ENCODE measurements at places on chromosomes 6 and 20.

- no peak for DNase-seq
Observed at GRCh38 chr20:7916648-7917047, 23.6 kb downstream of the HAO1 start.

- no peak for DNase-seq
Observed at GRCh38 chr6:112296122-112296521, 41.8 kb upstream of the LAMA4 start.

DNA sequence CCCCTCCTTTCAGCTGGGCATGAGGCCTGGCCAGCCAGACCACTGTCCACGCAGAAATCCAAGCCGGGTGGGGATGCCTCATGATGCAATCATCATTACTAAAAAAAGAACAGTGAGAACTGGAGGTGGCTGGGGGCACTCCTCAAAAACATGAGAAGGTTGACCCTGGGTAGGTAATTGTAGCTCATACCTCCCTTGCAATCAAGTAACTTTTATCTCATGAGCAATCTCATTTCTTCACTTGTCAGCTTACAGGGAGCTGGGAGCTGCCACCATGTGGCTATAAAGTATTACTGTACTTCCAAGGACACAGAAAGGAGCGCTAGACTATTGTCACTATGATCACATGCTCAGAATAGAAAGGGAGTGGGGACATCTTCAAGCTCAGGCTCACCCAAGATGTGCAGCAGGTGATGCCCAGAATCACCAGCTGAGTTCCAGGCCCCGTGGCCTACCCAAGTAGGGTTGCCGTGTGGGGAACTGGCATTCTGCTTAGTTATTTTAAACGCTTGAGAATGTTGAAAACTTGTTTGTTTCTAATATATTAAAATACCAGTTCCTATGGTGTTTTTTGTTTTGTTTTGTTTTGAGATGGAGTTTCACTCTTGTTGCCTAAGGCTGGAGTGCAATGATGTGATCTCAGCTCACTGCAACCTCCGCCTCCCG is 3.0 kb upstream of the CDH26 start:
- DNase-seq, result no peak

GRCh38 chr6:149438855-149439254 is 38.8 kb downstream of the SUMO4 start:
- DNase-seq, result no peak

DNA sequence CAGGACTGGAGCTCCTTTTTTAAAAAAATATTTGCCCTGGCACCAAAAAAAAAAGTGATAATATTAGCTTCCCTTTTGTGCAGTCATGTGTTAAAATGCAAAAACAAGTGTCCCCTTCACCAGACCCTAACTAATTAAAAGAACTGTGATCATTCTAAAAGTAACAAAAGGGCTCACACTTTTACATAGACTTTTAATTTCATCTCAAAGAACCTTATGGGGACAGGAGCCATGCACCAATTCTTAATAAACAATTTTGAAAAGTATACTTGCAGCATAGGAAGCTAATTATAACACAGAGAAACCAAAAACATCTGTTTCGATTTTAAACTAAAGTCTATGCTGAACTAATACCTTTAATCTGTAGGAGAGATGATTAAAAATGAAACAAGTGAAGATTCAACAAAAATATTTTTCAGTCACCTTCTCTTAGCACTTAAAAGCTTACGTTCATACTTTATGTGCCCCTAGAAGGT is 17.3 kb downstream of the STX7 start:
- no peak for DNase-seq

- DNase-seq, result no peak
Observed at GRCh38 chr20:49432550-49432949, 49.9 kb downstream of the KCNB1 start.

DNA sequence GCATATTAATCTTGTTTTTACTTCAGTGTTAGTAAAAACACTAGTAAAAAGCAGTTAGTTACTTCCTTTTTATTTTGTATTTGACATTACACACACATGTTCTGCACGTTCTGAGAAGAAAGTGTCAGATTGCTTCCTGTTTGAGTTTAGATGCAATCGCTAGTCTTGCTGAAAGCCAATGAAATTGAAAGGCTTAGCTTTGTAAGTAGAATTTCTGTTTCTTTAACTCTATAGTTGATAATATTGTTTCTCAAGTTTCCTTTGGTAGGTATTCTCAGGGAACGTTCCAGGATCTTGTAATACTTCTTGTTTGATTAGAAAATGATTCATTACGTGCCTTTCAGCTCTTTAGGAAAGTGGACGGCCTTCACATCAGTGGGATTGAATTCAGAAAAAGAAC is 55.0 kb downstream of the CDKAL1 start:
- no peak for DNase-seq

GRCh38 chr20:31669876-31670275 is 32.2 kb downstream of the COX4I2 start:
- DNase-seq, result no peak

- DNase-seq, result no peak
Observed at GRCh38 chr20:62961310-62961783, 8.8 kb downstream of the SLC17A9 start.

- no peak for DNase-seq
Observed at GRCh38 chr6:24968783-24969182, 33.0 kb upstream of the RIPOR2 start.

GRCh38 chr6:112180095-112180820 is 74.1 kb downstream of the LAMA4 start:
- DNase-seq, result no peak

DNA sequence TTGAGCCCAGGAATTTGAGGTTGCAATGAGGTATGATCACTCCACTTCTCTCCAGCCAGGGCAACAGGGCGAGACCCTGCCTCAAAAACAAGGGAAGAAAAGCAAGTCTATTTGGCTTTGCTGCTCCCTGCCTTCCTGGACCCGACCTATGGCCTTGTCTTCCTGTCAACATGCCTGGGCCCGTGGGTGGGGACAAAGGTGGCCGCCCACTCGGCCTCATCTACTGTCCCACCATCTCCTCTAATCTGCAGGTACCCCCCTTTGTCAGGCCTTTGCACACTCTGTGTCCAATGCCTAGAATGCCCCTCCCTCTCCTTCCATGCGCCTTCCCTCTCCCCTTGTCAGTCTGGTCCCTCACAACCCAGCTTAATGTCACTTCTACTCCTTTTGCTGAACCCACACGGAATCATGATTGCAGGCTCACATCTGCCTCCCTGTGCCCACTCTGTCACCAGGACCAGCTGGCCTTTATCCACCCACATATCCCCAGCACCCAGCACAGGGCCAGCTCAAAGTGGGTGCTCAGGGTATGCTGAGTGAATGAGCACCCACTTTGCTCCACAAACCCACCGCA is 40.3 kb downstream of the MDFI start:
- no peak for DNase-seq

DNA sequence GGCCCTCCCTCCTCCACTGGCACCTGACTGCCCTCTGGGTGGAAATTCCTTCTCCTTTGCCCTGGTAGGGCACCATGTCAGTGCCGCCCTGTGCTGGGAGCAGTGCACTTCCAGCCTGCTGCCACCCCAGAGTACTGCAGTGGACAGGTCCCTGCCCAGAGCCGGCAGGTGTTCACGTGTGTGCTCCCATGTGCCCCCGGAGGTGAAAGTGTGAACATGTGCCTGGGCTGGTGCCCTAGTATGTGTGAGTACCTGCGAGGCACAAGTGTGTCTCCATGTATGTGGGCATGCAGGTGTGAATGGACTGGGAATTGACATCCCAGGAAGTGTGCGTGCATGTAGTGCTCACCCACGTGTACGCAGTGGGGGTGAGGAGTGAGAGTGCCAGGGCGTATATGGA is 29.4 kb downstream of the SDCBP2 start:
- DNase-seq, result no peak

- DNase-seq, result no peak
Observed at GRCh38 chr6:45997875-45998506, 17.7 kb downstream of the CLIC5 start.

GRCh38 chr6:14781772-14782525 is 463.9 kb upstream of the JARID2 start:
- no peak for DNase-seq

DNA sequence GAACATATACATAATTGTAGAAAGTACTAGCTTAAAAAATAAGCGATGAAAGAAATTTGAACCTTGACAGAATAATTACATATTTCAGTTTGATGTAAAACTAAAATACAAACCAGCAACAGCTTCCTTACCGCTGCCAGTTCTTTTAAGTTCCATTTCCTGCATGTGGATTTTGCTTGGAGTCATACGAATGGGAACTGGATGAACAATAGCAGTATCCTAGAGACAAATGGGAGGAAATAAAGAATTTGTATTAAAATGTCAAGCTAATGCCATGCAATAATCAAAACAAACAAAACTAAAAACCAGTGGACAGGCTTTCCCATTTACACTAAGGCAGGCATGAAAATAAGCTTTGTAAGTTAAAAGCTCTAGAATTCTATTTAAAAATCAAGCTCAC is 67.1 kb downstream of the REPS1 start:
- DNase-seq, result no peak

- DNase-seq, result no peak
Observed at GRCh38 chr6:83883240-83883639, 23.8 kb downstream of the CYB5R4 start.

DNA sequence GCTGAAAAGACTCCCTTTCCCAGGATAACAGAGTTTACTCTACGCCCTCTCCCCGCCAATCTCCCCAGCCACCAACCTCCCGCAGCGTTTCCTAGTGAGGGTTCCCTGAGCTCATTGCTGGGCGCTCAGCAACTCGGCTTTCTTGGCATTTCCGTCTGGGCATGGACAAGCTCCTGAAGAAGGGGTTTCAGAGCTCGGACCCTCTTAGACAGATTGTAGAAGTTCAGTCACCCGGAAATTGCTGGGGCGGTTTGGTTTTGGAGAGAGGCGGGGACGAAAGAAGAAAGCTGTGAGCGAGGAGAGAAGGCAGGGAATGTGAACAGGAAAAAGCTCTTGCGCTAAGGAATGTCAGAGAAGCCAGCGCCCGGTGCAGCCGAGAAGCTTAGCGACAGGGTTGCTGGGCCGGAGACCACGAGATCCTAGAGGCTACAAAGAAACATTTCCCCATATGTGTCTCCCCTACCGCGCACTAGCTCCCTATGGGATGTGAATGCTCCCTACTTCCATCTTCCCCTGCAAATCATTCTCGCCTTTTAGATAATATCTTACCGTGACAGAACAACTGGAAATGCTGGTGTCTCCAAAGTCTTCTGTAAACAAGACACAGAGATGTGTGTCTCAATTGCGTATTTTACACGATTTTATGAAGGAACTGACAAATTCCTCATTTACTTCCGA is 15.8 kb downstream of the POM121L2 start:
- DNase-seq, result no peak

- no peak for DNase-seq
Observed at GRCh38 chr6:967701-968100, 274.8 kb upstream of the EXOC2 start.

- DNase-seq, result no peak
Observed at GRCh38 chr20:40438161-40438830, 250.7 kb downstream of the MAFB start.

GRCh38 chr6:146381486-146381885 is 162.1 kb upstream of the RAB32 start:
- no peak for DNase-seq

GRCh38 chr6:75602246-75603105 is 796 bp downstream of the SENP6 start:
- DNase-seq, result peak; percentile 3

DNA sequence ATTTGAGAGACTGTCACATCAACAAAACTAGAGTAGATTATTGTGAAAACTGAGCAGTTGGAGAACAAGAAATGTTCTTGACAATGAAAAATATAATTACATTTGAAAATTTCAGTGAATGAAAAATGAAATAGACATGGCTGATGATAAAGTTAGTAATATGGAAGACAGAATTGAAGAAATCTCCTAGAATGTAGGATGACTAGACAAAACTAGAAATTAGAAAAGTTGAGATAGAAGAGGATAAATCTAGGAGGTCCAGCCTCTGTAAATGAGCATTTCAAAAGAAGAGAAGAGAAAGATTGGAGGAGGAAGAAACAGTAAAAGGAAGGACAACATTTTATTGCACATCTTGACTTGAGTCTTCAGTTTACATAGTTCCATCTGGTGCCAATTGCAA is 178.7 kb downstream of the NFATC2 start:
- DNase-seq, result no peak

DNA sequence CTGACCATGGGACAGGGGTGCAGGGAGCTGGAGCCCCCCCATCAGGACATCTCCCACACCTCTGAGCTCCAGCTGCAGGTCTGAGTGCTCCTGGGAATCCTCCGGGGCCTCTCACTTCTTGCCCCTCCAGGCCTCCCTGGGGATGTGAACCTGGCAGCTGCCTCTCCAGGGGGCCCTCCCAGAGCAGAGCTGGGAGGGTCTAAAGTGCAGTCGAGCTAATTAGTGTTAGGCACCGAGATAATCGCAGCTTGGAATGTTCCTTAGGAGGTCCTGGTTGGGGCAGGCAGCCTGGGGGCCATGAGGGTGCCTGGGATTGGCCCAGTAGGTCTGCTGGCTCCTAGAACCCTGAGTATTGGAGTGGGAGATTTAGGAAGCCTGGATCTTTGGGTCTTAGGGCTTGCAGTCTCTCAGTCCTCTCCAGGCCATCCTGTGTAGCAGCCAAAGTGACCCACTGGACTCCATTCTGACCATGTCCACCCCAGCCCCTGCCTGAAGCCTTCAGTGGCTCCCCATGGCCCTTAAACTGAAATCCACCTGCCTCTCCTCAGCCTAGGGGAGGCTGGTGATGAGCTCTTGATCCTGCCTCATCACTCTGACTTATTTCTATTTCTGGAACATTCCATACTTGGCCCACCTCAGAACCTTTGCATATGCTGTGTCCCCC is 26.0 kb downstream of the CEBPB start:
- DNase-seq, result no peak

GRCh38 chr6:25329982-25330381 is 50.8 kb downstream of the CARMIL1 start:
- DNase-seq, result no peak

DNA sequence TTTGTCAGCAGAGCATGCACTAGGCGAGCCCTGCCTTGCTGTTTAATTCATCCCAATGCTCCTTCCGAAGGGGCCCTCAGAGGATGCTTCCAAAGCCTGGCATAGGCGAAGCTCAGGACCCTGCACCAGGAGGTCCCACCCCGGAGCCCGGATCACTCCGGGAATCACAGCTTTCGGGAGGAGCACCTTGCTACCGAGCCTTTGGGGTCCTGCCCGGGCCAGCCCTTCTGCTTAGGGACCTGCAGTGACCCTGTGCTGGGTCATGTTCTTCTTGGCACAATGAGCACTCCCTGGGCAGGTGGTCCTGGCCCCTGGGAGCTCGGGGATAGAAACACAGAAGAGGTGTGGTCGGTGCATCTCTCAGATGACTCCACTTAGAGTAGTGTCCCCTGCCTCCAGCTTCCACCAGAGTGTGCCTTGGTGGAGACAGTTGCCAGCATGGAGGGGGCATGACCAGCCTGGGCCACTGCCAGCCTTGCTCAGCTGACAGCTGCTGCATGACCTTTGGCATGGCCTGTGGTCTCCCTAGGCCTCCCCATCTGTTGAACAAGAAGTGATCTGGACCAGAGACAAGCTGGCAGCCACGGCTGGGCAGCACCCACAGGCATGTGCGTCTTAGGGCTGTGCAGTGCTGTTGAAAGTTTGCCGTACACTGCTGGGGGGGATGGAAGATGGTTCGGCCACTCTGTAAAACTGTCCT is 44.7 kb upstream of the SLCO4A1 start:
- no peak for DNase-seq
